ENCODE measurements at places on chromosomes 2 and 18.

DNA sequence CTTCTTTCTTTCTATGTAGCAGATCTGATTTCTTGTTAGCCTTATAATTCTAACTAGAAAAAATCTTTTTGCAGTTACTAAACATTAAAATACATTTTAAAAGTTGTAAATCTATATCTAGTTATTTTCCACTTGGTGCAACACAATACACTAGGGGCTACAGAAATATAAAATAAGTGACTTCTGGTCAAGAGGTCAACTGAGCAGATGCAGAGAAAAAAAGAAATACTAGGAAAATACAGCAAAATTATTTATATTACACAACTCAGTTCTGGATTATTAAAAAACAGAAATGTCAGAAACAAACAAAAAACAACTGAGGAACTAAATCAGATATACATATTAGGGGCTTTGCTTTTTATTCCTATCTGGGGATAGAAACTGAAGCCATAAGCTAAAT lies 83.9 kb downstream of the L3MBTL4 start:
- DNase-seq = no peak

DNA sequence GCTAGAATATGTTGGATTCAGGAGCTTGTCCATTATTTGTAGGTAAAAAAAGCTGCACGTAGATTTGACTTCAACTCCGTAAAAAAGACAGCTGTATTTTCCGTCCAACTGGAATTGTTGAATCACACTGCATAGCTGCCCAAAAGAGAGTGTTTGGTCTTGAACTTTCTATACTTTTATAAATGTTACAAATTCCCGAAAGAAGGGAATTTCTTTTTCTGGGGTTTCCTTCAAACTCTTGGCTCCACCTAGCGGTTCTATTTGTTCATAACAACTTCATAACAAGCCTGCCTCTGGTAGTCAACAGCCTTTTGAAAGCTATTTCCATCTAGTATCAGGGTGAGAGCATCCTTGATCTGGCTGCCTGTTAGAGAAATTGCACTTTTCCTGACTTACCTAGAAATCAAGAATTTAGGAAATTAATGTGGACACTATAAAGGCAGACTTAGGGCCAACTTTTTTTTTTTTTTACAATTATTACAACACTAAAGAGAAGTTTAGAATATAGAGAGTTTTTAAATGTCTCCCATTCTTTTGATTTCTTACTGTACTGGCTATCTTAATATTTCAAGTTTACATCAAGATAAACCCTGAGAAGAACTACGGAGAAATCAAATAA lies 48.1 kb downstream of the TMEM185B start:
- DNase-seq = peak; percentile 80

DNA sequence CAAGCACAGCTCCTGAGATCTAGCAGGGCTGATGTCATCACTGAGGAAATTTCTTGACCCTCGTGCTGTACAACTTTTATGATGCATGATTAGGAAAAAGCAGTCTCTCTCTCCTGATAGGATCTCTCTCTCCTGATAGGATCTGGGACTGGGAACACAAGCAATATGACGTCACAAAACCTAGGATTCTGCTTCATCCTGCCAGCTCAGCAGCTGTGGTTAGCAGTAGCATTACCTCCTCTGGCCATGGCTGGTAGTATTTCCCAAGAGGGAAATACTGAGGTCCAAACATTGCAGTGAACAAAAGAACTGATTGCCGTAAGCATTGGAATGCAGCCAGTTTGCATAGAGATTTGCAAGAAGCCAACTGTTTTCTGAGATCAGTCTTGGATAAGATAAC lies 521.2 kb upstream of the POU3F3 start:
- DNase-seq = peak; percentile 84

GRCh38 chr2:101388232-101388631 lies 929 bp upstream of the CREG2 start:
- peak; percentile 40 for DNase-seq

DNA sequence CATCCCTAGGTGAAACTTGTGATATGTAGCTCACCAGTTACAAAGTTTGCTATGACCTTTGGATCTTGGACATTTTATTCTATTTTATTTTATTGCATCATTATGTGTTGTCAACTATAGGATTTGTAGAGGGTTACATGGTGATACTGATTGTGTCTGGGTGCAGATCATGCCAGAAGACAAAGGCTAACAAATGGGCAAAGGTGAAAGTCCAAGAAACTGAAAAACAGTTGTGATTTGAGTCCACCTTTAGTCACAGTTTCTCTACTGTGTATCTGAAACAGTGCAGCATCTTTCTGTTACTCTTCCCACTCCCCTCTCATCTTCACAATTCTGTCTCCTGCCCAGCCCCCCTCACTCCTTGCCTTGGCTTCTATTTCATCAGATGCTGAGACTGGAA lies 111.9 kb upstream of the LYPD6 start:
- no peak for DNase-seq

GRCh38 chr2:36380624-36381481 lies 25.3 kb downstream of the CRIM1 start:
- peak; percentile 41 for DNase-seq

DNA sequence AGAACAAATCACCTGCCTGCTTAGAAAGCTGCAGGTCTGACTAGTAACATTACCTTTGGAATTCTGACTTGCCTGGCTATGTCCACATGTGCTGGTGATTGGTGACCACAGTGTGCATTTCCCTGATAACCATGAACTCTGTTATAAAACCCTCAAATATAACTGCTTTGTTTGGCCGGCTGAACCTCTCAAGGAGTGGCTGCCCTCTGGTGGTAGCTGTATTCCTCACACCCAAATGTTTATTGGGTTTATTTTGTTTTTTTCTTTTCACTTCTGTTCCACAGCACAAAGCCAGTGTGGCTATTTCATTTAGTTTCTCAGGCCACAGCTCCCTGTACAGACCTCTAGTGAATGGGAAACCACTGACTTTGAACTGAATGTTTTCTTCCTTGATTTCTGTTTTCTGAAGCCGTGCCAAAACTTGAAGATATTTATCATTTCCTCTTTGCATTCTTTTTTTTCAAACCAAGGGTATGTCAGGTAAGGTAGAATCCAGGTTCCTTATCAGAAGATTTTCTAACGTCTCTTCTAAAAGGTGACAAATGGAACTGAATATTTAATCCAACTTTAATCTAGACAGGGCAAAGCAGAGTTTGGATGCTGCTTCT lies 549.0 kb upstream of the VRK2 start:
- peak; percentile 53 for DNase-seq

DNA sequence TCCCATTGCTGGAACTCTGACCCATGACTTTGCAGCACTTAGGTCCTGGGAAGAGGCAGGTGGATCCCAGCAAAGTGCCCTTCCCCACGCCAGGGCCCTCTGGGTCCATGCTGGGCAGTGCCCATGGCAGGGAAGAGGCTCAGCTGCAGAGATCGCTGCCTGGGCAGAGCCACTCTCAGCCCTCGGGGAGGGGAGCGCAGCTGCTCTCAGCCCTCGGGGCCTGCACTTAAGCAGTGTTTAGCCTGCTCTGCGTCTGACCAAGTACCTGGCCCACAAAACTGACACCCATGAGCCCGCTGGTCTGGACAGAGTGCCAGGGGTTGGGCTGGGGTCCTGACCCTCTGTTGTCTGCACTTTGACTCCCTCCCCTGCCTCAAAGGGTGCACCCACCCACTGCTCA lies 46.3 kb downstream of the AQP12A start:
- DNase-seq = no peak

DNA sequence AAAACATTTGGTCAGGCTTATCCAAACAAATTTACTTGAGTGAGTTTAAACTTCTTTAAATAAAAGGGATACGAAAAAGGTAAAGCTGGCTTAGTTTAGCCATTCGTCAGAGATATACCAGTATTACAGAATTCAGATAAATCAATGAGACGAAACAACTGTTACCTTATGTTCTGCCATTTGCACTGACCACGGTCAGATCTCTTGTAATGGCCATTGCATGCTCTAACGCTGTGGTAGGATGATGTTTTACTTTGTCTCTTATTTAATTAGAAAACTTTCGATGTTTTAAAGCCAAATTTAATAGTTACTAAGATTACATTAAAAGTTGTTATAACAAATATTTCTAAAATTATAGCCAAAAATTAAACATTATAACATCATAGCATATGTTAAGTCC lies 1.5 kb downstream of the C18orf54 start:
- peak; percentile 48 for DNase-seq

GRCh38 chr18:48230467-48231113 lies 178.6 kb downstream of the ZBTB7C start:
- peak; percentile 53 for DNase-seq

GRCh38 chr2:122136056-122136455 lies 380.6 kb downstream of the TSN start:
- no peak for DNase-seq

DNA sequence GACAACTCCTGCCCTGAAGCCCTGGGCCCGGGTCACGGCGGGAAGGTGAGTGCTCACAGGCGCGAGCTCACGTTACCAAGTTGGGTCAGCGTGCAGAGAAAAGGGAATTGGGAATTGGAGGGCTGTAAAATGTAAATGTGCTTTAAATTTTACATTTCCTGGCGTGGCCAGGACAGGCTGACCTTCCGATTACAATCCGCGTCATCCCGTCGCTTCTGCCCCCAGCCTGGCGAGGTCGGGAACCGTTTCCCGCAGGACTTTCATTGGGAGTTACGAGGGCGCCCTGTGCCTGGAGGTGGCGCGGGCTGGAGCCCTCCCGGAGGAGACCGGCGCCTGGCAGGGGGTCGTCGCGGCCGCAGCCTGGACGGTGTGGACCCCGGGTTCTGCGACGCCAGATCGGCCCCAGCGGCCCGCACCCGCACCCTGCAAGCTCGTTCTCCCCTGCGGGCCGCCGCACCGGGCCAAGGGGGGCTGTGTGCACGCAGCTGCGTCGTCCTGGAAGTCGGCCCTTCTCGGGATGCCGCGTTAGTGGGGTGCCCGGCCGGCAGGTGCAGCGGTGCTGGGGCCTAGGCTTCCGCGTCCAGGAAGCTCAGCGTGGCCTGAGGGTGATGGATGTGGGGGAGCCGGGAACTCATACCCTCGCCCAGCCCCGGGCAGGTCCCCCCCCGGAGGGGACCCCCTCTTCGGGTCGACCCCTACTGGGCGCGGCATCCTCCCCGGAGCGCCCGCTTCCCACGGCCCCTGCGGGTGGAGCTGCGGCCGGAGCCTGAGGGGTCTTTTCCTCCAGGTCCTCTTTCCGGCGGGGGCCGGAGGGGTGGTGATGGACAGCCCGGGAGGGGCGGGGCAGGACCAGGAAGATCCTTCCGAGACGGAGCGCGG lies 63.9 kb downstream of the LRRFIP1 start:
- DNase-seq = no peak

DNA sequence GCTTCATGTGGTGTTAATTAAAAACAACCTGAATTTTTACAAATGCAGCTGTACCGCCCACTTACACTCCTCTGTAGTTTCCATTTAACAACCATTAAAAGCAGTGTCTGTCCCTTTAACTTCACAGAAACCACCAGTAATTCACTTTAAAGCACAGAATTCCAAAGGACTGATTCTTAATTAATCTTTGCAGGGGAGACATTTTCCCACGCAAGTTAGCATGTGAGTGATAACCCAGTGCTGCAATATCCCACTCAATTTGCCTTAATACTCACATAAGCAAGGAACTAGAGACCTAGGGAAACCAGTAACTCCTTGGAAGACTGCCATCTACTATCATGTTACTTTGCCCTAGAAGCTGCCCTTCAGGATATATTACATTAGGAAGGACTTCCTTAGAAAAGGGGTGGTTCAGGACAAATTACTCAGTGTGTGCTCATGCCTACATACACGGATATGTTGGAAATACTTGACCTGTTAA lies 102.3 kb downstream of the OSR1 start:
- peak; percentile 81 for DNase-seq

GRCh38 chr2:170847716-170848115 lies 31.0 kb downstream of the GAD1 start:
- no peak for DNase-seq

- DNase-seq = peak; percentile 49
Measured at GRCh38 chr2:113965644-113966043, 75.8 kb downstream of the ACTR3 start.

DNA sequence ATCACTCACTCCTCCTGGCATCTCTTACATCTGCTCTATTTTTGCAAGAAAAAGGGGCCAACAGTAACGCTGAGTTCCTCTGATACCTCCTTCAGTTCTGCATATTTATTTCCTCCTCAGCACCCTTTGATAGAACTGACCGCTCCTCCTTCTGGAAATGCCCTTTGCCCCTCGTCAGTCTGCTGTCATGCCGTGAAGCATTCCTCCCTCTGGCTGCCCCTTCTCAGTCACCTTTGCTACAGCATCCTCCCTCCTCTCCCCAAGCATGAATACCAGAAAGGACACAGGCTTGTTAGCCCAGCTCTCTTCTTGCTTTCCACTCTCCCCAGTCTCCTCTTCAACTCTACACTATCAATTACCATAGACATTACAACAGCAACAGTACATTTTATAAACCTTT lies 135.4 kb downstream of the NBAS start:
- no peak for DNase-seq

GRCh38 chr2:241815477-241816430 lies 6.8 kb downstream of the NEU4 start:
- DNase-seq = no peak

GRCh38 chr2:26846334-26847306 lies 1.3 kb upstream of the DPYSL5 start:
- peak; percentile 68 for DNase-seq

DNA sequence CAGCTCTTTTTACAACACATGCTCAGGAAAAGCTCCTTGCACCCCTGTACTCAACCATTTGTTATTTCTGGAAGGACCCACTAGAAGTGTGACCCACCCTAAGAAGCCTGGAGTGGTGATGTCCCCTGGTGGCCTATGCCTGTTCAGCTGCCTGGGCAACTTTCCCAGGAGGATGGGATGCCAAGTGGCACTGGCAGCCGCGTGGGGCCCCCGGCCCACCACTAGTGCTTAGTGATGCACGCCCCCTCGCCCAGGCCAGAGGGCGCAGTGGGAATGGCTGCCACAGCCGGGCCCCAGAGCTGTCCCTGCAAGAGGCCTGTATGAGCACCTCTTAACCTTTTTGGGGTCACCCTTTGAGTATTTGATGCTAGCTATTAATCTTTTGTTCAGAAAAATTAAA lies 18.1 kb downstream of the IMPA2 start:
- no peak for DNase-seq

GRCh38 chr2:71554028-71554705 lies 100.8 kb downstream of the DYSF start:
- no peak for DNase-seq

DNA sequence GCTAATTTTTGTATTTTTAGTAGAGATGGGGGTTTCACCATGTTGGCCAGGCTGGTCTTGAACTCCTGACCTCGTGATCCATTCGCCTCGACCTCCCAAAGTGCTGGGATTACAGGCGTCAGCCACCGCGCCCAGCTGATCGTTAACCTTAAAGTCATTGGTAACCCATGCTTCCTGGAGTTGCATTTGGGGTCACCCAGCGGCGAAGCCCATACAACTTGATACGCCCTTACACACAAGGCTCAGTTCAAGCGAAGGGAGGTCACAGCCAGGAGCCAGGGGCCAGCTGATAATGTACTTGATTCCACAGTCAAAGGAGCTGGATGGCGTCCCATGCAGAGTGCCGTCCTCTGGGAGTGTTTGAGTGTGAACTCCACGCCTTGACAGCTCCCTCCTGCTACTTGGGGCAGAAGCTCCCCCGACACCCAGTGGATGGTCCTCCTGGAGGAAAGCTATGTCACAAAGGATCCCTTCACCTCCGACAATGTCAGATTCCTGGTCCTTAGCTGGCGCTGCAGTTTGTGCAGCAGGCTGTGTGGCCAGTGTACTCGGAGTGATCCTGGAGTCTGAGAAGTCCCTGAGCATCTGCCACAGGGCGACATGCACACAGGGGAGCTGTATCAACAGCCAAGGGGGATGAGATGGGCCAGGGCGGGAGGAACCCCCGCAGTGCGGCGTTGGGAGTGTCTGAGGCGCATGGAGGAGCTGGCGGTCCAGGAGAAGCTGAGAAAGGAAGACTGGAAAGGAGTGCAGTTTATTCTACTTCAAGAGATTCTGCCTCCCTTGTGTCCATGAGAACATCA lies 7.9 kb downstream of the CLHC1 start:
- no peak for DNase-seq

GRCh38 chr2:168208652-168209051 lies 38.7 kb downstream of the STK39 start:
- DNase-seq = peak; percentile 51
